ENCODE measurements at places on chromosomes 4 and X.

- no peak for DNase-seq
Measured at GRCh38 chr4:12447451-12447850, 1018.8 kb upstream of the HS3ST1 start.

- DNase-seq: no peak
Measured at GRCh38 chrX:46407036-46407752, 138.0 kb downstream of the ZNF674 start.

DNA sequence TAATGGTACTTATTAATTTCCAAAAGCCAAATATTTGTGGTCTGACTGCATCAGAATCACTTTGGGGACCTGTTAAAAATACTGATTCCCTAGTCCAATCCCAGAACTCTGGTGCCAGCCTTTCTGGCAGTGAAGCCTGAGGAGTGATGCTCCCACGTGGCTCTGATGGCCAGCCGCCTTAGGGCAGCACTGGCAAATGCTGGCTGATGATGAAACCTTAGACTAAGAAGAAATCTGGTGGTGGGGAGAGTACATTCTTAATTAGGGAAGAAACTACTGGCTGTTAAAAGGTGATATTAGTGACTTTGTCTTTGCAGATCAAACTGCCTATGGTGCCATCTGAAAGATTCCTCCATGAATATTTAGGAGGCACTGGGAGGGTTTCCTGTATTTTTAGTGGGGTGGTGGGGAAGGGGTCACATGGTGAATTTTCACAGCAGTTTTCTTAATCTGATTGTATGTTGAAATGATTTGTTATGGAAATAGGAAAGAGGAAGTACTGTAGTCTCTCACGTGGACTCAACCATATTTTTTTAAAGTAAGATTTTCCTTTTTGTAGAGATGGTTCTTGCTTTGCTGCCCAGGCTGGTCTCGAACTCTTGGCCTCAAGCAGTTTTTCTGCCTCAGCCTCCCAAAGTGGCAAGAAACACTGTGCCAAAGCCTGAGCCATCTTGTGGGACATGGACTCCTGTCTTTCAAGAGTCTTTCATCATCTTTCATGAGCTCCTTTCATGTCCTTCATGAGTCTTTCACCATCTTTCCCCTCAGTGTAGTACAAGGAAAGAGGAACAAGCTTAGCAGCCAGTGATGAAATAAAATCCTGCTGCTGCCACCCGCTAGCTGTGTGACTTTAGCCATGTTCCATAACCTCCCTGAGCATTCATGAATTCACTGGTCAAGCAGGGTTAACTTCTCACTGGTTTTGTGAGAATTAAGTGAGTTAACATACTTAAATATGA lies 90.8 kb downstream of the ZNF330 start:
- DNase-seq: no peak

GRCh38 chr4:18454349-18454748 lies 432.8 kb upstream of the LCORL start:
- DNase-seq: no peak

DNA sequence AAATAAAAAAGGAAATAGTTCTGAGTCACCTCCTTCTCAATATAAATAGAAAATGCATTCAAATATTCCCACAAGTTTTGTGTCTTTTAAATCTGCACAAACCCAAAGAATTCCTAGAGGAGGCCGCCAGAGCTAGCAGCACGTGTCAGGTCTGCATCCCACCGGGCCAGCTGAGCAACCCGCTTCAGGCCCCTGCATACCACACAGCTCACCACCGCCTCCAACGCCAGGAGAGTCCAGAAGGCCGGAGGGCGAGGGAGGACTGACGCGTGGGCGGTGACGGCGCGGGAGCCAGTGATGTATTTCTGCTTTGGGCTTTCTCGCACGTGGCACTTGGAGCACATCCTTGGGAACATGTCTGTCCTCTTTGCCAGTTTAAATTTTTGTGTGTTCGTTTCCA lies 61.9 kb upstream of the CLDN34 start:
- DNase-seq: no peak

DNA sequence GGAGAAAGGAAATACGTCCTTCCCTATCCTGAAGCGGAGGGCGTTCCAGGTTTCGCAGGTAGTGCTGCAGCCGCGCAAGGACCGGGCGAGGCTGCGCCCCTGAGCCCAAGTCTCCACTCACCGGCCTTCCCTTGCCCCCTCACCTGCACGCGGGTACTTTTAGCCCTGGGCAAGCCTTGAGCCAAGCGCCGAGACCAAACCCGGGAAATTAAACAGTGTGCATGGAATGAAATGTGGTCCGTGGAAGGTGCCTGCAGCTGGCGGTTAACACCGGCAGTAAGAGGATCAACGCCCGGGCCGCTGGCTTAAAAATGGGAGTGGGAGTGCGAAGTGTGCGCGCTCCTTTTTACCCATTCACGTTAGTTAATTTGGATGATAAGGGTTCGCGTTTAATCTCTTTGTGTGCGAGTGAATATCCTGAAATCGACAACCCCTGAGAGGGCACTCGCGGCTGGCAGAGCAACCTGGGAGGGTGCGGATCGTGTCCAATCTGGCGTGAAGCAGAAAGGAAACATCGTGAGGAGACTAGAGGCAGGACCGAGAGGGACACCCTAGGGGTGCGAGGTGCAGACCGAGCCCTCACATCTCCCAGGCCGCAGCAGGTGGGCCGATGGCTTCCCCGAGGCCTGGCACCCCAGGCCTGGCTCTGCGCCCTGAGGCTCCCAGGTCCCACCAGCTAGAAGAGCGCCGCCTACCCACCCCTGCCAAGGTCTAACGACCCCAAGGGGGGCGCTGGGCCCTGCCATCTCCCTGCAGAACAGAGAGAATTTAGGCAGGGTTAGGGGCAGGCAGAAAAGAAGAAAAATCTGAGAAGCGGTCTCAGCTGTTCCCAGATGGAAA lies 2.0 kb upstream of the HELT start:
- no peak for DNase-seq

DNA sequence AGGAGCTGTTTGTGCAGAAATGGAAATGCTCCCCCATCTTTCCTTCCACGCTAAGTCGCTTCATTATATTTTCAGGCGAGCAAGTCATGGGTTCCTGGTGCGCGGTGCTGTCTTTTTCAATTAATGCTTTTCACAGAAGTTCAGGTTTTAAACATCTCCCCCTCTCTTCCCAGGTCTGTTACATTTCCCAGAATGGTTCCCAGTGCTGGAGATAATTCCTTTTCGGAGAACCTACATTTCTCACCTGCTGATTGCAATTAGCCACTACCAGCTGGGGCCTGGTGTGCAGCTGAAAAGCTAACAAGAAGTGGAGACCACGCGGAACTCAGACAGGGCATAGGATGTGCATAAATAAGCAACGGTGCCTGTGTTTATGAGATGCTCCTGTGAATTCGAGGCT lies 217.8 kb downstream of the MID1IP1 start:
- DNase-seq: no peak

- DNase-seq: no peak
Measured at GRCh38 chr4:86058621-86059020, 301.2 kb downstream of the MAPK10 start.

GRCh38 chr4:86388252-86388651 lies 28.4 kb upstream of the MAPK10 start:
- DNase-seq: no peak

DNA sequence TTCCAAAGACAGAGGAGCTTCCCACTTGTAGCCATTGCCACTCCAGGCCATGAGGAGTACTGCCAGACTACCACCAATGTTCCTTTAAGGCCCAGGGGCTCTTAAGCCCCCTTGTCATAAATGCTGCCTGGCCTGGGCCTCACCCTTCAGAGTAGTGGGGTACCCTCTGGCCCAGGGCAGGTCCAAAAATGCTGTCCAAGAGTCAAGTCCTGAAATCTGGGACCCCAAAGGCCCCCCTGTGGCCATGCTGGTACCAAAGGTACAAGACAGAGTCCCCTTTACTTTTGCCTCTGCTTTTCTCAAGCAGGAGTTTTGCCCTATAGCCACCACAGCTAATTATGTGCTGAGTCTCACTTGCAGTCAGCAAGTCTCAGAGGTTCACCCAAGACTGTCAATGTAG lies 16.4 kb downstream of the RAB33B start:
- no peak for DNase-seq

DNA sequence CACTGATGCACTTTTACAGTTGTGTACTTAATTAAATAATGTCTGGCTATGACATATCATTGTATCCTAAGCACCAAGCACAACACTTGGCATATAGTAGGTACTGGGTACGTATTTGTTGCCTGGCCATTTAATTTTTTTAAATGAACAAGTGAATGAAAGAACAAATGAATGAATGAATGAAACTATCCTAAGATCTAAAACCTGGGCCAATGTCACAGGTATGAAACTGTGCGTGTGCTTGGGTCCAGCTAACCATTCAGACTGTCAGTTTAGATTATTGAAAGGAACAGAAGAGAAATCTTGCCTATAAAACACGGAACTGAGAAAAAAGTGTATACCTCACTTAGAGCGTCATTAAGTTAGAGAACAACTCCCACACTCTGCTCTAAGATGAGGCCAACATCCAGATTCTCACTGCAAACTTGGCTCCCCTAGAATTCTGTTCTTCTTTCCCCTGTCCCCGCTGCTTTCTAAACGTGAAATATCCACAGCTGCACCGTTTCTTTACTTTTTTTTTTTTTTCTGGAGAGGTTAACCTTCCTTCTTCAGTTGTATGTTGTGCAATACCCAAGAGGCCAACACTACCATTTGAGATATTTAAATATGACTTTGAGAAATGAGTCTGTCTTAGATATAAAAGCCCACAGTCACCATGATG lies 17.3 kb upstream of the SEL1L3 start:
- no peak for DNase-seq

DNA sequence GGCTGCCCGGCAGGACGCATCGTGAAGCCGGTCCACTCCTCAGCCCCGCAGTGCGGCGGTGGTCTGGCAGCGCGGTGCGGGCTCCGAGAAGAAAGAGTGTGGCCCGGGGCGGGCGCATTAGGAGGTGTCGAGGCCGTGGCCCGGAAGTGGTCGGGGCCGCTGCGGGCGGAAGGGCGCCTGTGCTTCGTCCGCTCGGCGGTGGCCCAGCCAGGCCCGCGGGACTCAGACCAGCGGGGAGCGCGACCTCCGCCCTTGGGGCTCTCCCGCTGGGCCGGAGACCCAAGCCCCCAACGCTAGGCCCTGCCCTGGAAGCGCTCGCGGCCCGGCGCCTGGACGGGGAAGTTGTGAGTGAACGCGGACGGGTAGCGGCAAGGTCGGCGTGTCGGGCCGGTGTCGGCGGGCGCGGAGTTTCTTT lies 60.0 kb downstream of the HS3ST1 start:
- DNase-seq: no peak

GRCh38 chrX:44947995-44948394 lies 75.0 kb downstream of the KDM6A start:
- DNase-seq: no peak

- DNase-seq: no peak
Measured at GRCh38 chr4:152605031-152605430, 69.1 kb upstream of the FBXW7 start.

DNA sequence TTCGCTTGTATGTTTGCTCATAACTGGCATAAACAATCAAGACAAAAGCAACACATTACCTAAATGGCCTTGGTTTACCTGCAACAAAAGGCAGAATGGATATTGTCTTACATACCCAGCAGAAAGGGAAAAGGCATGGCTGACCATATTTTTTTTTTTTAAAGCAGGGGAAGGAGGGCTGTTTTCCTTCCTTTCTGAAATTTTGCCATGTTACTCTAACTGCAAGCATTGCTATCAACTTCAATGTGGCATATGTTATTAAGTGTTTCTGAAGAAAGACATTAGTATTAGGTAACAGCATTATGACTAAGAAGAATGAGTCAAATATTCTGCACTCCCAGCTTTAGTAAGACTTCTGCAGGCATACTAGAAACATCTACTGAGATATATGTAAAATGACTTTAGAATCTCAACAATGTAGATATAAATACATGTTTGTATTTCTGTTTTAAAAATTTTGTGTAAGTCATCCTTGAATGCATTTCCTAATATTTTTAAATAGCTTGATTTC lies 512.6 kb upstream of the FAM241A start:
- DNase-seq: no peak

- no peak for DNase-seq
Measured at GRCh38 chr4:181830404-181831035, 412.7 kb upstream of the TENM3 start.

- no peak for DNase-seq
Measured at GRCh38 chr4:15077969-15078368, 75.7 kb downstream of the CPEB2 start.

DNA sequence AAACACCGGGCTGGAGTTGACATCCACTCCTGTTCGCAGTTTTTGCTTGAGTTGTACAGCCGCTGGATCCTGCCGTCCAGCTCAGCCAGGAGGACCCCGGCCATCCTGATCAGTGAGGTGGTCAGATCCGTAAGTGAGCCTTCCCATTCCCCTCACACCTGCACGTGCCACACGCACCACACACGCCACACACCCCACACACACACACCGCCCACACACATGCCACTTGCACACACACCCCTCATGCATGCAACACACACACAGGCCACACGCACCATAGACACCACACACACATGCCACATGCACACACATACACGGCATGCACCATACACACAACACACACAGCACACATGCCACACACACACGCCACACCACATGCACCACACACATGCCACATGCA lies 20.1 kb upstream of the MSANTD1 start:
- peak; percentile 31 for DNase-seq

GRCh38 chr4:87559090-87559837 lies 30.1 kb upstream of the SPARCL1 start:
- no peak for DNase-seq

GRCh38 chr4:160038615-160039014 lies 935.7 kb downstream of the RAPGEF2 start:
- DNase-seq: no peak

GRCh38 chr4:22607382-22607781 lies 85.4 kb upstream of the GBA3 start:
- DNase-seq: peak; percentile 56

DNA sequence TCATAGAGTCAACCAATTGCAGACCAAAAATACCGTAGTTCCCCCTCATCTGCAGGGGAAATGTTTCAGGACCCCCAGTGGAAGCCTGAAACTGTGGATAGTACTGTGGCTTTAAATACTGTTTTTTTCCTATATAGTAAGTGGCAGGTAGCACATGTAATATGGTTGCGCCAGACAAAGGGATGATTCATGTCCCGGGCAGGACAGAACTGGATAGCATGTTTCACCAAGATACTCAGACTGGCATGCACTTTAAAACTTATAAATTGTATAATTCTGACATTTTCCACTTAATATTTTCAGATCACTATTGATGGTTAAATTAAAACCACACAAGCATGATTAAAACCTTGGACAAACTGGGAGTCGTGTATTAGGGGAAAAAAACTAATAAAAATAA lies 276.3 kb upstream of the AGA start:
- no peak for DNase-seq

- peak; percentile 42 for DNase-seq
Measured at GRCh38 chrX:40104985-40105834, 7.5 kb upstream of the BCOR start.

DNA sequence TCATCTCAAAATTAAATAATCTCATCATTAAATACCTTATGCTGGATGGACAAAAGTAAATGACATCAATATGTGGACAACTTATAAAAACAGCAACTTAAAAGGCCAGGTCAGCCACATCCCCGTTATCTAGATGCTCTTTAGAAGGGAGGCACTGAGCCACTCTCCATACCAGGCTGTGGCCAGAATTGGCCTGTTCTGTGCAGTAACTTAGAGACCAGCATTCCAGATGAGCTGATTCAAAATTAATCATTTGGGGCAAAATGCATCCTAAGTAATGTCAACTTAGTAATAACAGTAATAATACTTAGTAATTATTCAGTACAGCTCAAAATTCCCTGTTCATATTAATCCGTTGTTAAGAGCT lies 373.6 kb downstream of the FBXW7 start:
- DNase-seq: no peak

- no peak for DNase-seq
Measured at GRCh38 chr4:84529169-84529751, 30.2 kb upstream of the NKX6-1 start.

GRCh38 chr4:185892165-185892564 lies 80.2 kb upstream of the SORBS2 start:
- no peak for DNase-seq

All from mucosa of descending colon (tissue), 3 donors.